ENCODE measurements at places on chromosomes 12 and 14.
A peak's percentile ranks its signal among the peaks of the same experiment; 100 is the strongest.

DNA sequence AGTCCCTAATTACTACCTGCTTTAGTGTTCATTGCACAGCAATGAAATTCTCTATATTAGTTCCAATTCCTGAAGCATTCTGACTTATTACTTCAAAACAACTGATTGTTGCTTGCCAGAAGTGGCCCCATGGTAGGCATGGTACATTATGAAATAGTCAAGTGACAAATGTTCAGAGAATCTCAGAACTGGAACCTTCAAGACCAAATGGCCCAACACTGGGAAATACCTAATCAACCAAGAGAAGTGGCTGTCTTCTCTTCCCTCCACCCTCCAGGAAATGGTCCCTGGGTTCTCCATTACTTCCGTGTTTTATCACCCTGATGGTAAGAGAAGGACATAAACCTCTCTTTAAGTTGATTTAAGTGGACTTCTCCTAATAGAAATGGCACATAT is 49.9 kb downstream of the ITPR2 start:
- no peak for DNase-seq

- no peak for DNase-seq
Observed at GRCh38 chr12:67826946-67827720, 162.1 kb upstream of the IFNG-AS1 start.

DNA sequence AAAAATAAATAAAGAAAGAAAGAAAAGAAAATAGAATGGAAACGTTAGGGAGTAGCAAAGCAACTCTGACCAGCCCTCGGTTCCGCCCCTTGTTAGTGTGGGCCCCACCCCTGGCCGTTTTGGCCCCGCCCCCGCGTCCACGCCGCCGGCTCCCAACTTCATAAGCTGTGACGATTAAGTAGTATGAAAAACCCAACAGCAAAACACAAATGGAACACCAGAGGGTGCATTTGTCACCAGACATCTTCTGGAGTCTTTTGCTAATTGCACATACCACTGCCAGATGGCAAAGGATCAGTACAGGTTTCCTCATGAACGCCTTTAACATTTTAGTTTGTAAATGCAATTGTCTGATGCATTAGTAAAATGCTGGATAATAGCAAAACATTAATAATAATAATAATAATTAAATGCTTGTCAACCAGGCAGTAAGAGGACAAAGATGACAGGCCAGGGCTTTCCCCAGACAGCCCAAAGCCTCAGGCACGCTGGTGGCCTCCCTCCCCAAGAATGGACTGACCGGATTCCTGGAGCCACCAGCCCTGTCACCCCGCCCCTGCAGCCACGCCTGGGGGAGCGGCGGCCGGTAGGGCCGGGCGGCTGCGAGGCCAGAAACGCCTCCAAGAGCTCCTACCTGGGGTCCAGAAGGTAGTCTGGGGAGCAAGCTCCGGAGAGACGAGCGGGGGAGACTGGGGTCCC is 23.6 kb downstream of the HSP90AA1 start:
- peak; percentile 49 for DNase-seq

- no peak for DNase-seq
Observed at GRCh38 chr12:91922139-91922538, 223.5 kb downstream of the BTG1 start.

DNA sequence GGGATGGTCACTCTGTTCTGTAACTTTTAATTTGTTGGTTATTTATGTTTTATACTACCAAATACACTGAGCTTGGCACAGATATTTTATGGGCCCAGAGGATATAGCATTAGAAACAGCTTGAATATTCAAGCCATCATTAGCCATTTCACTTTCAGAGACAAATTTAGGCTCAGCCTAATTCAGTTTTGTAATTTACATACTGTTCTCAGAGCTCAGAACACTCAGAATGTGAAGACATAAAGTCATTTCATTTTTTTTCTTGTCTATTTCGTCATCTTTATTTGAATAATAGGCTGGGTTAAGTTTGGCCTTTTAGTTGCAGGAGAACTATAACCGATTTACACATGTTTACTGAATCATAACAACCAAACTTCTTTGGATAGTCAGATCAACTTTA is 361.7 kb downstream of the SNAPC1 start:
- no peak for DNase-seq

GRCh38 chr14:94355191-94355794 is 32.2 kb upstream of the SERPINA6 start:
- DNase-seq: no peak

GRCh38 chr12:89212339-89212771 is 139.9 kb downstream of the DUSP6 start:
- no peak for DNase-seq

DNA sequence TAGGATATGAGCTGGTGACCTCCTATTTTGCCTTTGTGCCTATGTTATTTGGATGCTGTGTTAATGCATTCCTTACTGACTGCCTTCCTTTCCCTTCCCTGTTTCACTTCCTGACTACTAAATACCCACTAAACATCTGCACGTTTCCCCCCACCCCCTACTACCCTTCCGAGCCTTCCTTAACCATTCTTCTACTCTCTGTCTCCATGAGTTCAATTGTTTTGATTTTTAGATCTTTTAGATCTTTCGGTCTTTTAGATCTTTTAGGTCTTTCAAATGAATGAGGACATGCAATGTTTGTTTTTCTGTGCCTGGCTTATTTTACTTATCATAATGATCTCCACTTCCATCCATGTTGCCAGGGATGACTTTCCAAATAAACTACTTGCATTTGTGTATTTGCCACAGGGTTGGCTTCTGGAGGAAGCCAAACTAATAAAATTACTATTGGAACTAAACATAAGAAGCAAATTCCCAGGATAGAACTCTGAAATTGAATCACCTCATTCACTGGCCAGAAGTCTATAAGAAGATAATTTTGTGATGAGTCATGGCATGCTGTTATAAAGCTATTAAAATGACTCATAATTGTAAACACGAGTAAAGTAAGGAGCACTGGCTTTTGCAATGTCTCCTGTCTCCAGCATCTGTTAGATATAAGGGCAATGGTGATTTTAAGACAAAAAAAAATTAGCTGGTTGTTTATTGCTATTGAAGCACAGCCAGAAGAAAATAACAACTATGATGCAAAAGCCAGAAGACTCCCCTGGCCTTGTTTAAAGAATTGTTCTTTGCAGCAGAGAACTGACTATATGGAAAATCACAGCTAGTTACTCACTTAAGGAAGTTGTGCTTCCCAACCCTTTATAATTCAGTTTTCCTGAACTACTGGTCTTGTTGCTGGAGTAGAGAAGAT is 586.3 kb downstream of the LRFN5 start:
- peak; percentile 18 for DNase-seq

DNA sequence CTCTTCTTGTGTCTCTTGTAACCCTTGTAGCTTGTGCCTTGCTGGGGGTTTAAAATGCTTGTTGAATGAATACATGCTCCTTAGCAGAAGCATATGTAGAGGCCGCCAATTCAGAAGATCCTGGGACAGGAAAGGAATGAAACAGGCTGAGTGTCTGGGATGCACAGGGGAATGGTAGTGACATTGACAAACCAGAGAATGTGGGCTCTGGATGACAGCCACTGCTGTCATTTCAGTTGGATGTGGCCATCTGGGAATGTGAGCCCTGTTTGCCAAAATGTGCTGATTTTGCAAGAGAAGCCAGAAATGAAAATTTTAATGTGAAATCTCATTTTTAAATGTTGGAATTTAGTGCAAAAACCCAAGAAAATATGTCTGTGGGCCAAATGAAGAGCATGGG is 136.8 kb downstream of the DACT1 start:
- no peak for DNase-seq

GRCh38 chr12:130830246-130830551 is 8.9 kb downstream of the STX2 start:
- peak; percentile 88 for DNase-seq

DNA sequence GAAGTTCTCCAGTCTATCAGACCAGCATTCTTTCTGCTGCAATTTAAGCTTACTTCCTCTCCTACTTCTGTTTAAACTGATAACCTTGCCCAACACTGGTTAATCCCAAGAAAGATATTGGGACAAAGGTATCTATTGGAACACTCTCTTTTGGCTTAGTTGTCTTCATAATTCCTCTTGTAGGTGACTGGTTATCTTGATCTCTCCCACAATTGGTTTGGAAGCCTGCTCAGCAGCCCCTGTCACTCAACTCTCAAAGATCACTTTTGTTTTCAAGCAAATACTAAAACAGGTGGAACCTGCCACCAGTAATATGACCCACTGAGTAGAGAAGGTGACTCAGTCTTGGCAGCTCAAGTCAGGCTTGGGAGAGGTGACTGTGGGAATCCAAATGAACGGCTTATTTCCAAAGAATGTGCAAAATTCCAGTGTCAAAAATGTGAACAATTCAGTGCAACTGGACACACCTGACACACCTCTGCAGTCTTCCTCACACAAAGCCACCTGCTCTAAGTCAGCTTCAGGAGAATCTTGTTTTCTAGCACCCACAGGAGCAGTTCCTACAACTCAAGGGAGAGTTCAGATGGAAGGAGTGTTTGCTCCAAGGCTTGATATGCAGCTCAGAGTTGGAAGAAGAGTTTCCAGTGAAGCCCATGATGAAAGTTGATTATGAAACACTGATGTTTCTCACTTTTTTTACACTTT is 83.2 kb upstream of the SLC38A2 start:
- DNase-seq: no peak

- no peak for DNase-seq
Observed at GRCh38 chr12:45718306-45718705, 11.2 kb upstream of the ARID2 start.

GRCh38 chr14:95442016-95442632 is 74.3 kb downstream of the SYNE3 start:
- no peak for DNase-seq

DNA sequence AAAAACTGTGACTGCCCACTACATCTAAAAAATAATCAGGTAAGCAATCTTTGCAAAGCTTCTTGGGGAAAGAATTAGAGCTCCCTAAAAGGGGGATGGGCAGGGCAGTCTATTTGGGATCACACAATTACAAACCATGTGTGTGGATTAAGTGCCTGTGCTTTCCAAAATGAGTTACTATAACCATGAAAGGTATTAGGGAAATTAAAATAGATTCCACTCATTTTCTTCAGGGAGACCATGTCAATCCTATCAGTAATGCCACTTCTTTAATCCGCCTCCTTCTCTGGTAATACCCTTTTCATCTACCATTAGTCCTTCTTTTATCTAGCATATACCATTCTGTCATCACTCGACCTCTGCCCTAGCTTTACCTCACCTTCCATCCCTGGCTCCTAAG is 53.7 kb downstream of the PAWR start:
- no peak for DNase-seq

GRCh38 chr14:96497087-96497486 is 5.1 kb upstream of the PAPOLA start:
- no peak for DNase-seq

GRCh38 chr14:86852530-86852929 is 1140.5 kb downstream of the GALC start:
- DNase-seq: no peak

GRCh38 chr12:27826076-27826475 is 46.0 kb upstream of the MANSC4 start:
- no peak for DNase-seq

GRCh38 chr12:62523619-62524018 is 57.0 kb downstream of the MON2 start:
- DNase-seq: no peak
